Common myeloid progenitor, CD34-positive (primary cell): ENCODE measurements at places on chromosomes 16 and 17.

GRCh38 chr16:69482410-69482991 is 58.1 kb downstream of the CYB5B start:
- no peak for DNase-seq

DNA sequence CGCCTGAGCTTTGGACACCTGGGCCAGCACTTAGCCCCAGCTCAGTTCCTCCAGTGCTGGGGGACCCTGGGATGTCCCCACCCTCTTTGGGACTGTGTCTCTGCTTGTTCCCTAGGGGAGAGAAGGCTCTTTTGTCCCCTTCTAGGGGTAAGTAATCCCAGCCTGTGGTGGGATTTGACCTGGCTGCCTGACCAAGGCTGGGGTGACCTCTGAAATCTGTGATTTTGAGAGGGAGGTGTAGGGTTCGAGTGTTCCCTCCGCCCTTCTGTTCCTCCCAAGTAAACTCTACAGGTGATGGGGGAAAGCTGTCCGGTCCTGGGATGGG is 593 bp downstream of the TMEM92 start:
- DNase-seq, result no peak

DNA sequence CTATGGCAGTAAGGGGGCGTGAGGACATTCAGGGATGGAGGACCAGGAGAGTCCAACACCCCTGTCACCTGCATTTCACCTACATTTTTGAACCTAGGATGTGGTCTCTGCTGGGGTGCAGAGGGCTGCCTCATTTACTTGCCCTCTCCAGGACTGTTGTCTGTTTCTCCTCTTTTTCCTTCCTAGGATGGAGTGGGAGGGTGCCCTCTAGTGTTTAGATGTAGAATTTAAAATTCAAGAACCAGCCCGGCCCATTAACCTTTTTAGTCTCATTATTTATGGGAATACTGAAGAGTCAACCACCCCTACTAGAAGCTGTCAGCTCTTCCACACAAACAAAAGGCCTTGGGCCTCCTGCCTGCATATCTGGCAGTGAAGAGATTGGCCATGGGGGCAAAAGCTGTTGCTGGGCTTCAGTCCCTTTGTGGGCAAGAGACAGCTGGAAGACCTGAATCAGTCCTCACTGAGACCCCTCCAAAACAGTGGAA is 2.5 kb upstream of the STARD3 start:
- DNase-seq, result no peak

GRCh38 chr17:11628374-11628773 is 30.1 kb downstream of the DNAH9 start:
- no peak for DNase-seq

GRCh38 chr17:71486261-71486660 is 634.6 kb upstream of the SOX9 start:
- no peak for DNase-seq

GRCh38 chr17:2814481-2815341 is 18.5 kb downstream of the RAP1GAP2 start:
- DNase-seq, result peak; percentile 97

- DNase-seq, result no peak
These were observed 37.7 kb upstream of the TOB1 start for GRCh38 chr17:50903604-50904517.

DNA sequence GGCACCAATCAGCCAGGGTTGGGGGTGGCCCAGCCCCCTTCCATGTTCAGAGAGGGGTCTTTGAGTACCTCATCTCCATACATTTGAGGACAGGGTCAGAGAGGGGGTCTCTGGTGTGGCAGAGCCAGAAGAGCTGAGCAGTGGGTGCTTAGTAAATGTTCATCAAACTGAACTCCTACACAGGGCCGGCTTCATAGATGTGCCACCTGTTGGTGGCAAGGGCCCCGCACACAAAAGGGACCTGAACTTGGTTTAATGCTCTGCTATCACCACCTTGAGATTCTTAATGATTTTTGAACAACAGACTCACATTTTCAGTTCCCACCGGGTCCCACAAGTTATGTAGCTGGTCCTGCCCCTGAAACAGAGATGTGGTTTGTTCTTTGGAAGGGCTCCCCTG is 9.0 kb upstream of the C1QL1 start:
- no peak for DNase-seq

- DNase-seq, result peak; percentile 100
These were observed at the start of gene CEP20 for GRCh38 chr16:15888072-15888976. TSS of gene CEP20 (minus strand) at chr16:15888603. CDS start at chr16:15888585, 18 bp downstream.

DNA sequence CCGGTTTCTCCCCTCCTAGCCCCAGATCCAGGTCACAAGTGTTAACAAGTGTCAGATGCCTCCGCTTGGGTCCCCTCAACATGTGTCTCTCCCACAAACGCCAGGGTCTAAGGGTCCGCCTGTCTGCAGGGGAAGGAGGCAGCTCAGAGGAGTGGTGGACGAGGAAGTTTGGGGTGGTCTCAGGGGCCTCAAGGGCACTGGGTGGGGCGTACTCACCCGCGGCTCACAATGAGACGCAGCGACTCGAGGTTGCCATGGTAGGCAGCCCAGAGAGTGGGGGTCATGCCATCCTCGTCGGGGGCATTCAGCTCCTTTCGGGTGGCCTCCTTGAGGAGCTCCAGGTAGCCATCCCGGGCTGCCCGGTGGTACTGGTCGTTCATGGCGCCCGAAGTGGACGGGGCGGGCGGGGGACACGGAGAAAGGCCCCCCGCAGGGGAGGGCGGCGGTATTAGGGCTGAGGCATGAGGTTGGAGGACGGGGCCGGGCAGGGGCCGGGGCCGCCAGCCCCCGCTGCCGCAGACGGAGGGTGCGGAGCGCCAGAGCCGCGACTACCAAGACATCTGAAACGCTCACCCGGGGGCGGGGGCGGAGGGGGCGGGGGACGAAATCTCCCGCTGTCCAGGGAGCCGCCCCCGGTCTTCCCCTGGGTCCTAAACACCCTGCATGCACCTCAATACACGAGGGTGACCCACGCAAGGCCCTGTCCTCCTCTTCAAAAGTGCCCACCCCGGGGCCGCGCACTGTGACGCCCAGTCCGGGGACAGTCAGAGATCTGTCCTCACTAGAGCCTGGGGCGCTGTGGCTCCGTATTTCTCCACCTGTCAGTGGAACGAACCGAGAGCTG is at the start of gene USH1G:
USH1G (minus strand) TSS at position 562 of the 844 bp plus-strand sequence; CDS start at position 380, 182 bp downstream.
- no peak for DNase-seq

DNA sequence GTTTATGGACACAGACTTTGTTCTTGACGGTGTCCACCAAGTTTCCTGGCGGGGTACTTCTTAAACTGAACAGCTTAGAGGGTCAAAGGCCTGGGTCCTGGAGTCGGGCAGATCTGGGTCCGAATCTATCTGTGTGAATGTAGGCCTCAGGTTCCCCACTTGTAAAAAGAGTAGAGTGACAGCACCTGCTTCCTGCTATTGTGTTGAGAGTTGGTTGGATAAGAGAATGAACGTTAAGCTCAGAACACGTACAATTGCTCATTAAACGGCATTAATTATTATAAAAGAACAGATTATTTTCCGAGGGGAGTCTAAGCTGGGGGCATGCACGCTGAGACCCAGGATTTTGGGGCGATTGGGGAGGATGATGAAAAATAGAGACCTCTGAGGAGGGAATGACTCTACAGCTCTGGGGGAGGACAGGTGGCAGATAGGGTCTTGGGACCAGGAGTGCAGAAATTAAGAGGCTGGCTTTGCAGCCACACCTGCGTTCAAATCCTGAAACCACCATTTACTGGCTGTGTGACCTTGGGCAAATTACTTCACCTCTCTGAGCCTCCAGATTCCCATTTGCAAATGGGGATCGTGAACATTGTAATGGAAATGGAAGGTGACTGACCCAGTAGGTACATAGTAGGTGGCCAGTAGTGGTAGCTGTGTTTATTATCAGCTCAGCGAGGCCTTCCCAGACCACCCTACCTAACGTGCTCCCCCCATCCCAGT is 862 bp downstream of the CLEC16A start:
- DNase-seq, result peak; percentile 37

- DNase-seq, result peak; percentile 29
These were observed 741 bp downstream of the PLK1 start for GRCh38 chr16:23679274-23679985.

GRCh38 chr16:51762081-51762996 is 611.3 kb upstream of the SALL1 start:
- peak; percentile 30 for DNase-seq

DNA sequence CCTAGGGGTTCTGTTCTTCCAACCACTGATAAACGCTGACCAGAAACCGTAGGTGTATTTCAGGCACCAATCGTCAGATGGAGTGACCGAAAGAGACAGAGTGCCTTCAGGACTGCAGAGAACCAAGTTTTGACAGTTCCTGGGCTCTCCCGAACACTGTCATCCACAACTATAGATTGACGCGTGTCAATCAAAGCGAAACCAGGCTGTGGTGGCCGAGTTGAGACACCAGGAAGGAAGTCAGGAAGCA is 11.9 kb upstream of the AURKB start:
- no peak for DNase-seq

DNA sequence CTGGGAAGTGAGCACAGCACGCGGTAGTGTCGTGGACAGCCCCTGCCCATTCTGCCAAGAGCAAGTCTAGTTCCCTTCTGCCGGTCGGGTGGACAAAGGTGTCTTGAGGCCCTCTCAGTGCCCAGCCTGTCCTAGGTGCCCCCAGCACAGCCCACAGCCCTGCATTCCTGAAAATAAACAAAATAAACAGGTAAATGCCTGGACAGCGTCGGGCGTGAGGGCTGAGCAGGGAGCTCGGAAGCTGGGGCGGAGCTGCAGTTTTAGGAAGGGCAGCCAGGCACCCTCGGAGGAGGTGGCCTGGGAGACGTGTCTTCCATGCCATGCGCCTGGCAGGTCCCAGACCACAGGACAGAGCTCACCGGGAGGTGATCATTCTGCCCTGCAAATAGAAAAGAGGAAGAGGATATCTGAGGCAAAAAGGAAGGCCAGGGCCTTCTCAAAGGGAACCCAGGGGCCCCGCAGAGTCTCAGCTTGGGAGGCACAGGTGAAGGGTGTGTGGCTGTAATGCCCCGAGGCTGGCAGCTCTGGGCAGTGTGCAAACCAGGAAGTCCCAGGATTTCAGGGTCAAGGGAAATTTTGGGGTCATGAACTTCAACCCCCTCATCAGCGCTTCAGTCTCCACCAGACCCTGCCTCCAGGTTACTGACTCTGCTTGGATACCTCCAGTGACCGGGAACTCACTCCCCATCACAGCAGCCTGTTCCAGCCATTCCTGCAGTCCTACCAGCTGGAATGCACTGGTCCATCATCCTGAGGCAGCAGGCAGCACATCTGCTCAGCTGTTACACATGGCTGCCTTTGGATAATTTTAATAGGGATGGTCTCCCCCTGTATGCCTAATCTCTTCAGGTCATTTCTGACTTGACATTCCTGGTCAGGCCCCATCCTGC is 1.7 kb downstream of the ZNF469 start:
- DNase-seq, result peak; percentile 43

DNA sequence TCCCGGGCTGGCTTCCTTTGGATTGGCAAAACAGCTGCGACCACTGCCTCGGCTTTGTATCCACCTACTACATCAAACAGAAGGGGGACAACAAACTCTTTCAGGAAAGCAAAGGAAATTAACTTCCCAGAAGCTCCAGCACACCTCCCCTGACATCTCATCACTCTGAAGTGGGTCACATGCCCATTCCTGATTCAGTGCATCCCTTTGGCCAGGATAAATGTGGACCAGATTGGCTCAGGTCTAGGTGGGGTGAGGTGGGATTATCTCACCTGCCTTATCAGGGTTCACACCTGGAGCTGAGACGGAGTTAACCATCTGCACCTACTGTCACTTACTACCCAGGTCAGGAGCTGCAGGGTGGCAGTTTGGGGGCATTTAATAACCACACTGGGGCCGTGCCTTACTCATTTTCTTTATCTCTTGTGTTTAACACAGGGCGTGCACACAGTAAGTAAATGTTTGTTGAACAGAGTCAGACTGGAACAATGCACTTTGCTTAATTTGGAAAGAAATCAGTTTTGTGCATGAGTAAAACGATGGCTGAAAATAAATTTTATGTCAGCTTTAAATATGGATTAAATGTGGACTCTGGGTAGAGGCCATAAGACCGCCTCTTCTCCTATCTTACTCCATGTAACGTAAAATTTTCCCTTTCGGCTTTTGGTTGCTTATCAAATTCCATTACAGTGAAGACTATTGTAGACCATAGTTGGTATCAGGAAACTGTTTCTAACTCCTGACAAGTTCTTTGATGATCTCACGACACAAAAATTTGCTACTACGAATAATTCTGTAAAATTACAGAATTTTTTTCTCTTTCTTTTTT is 36.0 kb downstream of the IQCK start:
- DNase-seq, result no peak
